ENCODE measurements at places on chromosomes 5 and 9.
A peak's percentile ranks its signal among the peaks of the same experiment; 100 is the strongest.

GRCh38 chr5:173056783-173057061, 570 bp downstream of the CREBRF start:
- DNase-seq = no peak

GRCh38 chr9:16725066-16725465, 145.4 kb downstream of the BNC2 start:
- no peak for DNase-seq

DNA sequence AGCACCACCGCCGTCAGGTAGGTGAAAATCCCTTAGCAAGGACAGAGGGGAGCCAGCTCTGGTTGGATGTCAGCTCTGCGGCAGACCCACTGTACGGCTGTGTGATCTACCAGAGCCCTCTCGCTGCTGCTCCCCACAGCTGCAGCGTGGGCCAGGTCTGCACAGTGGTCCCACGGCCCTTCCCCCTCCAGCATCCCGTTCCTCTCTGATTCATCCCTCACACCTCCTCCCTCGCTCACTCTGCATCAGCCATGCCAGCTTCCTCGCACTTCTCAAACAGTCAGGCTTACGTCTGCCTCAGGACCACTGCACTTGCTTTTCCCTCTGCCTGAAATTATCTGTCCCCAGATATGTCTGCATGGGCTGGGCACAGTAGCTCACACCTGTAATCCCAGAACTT, 26.6 kb upstream of the CFAP157 start:
- no peak for DNase-seq

DNA sequence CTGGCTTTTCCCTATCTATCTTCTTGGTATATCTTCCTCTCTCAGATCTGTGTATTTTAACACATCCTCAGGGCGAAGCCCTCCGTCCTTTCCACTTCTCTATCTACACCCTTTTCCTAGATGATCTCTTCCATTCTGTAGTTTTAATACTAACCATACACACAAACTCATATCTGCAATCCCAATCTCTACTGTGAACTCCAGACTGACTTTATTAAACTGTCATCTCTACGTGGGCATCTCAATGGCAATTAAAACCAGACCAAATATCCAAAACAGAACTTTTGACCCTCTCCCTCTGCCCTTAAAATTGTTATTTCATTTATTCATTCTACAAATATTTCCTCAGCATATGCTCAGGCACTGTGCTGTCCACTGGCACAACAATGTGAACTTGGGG, 7.1 kb downstream of the FNIP1 start:
- DNase-seq = no peak

DNA sequence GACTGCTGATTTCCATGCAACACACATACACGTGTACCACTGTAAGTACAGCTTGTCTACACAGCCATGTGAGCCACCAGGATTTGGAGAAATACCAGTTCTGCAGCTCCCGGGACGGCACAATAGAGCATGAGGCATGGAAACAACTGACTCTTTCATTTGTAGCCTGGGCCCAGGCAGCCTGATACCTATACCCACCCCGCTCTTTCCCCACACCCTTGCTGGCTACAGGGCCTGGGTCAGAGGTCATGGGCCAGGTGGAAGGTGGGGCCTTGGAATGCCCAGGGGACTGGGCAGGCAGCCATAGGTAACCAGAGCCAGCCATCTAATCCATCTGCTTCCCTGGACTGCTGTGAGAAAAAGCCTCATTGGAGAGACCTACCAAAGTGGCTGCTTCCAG, 39.0 kb upstream of the ZSWIM6 start:
- no peak for DNase-seq

GRCh38 chr5:2206293-2207108, 323.8 kb upstream of the IRX4 start:
- DNase-seq = no peak

- no peak for DNase-seq
These were observed 503.3 kb upstream of the GRIA1 start for GRCh38 chr5:152987131-152987530.

DNA sequence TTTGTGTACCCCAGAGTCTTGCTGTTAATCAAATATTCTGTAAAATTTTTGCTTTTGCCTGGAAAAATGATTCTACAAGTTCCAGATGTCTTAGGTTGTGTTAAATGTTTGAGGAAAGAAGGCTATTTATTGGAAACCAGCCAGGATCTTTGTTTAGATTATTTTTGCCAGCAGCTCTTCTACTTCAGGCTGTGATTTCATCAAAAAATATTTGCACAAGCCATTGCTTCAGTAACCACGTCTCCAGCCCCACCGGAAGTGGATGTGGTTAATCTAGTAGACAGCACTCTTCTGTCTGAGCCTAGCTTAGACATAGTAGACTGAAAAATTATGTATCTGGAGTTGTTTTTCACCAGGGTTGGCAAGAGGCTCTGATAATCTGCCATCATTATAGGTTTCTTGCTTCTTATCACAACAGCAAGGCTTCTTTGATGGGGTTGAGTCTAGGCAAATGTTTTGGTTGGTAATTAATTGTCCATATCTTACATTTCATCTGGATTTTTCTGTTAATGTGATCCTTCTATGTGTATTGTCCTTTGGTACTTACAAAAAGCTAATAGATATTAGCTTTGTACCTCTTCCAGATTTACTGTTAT, 17.1 kb downstream of the KCTD16 start:
- DNase-seq = peak; percentile 63

- DNase-seq = no peak
These were observed 46.3 kb upstream of the PALM2AKAP2 start for GRCh38 chr9:109733690-109734089.

DNA sequence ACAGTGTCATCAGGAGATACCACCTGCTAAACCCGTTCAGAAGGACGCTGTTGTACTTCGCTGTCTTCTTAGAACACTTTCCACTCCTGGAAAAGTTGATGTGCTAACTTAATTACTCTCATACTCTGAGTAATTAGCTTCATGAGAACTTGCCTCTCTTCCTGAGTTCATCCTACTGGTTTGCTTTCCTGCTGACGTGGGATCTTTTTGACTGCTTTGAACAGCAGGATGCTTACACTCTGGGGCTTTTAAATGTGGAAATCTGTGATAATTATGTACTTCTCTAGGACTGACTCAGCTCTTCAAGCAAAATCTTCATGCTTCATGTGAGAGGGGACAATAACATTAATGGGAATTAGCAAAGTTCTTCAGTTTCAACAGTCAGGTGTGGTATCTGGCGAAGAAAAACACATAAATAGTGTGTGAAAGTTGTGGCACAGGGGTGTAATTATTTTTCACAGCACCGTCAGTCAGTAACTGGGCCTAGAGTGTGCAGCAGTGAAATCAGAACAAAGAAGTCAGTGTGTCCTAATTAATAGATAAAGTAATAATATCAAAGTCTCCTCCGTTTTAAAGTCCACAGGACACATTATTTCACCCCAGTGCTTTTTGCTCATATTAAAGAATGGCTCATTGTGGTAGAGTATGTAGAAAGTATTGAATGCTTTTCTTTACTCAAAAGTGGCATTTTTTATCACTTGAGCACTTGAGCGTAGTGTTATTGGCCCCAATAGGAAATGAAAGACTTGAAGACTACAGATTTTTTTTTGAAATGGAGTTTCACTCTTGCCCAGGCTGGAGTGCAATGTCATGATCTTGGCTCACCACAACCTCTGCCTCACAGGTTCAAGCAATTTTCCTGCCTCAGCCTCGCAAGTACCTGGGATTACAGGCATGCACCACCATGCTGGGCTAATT, 140.9 kb upstream of the DMRT1 start:
- DNase-seq = no peak

GRCh38 chr9:136886610-136887597, 588 bp downstream of the TRAF2 start:
- DNase-seq = no peak

GRCh38 chr5:102753889-102754766, 977 bp upstream of the PAM start:
- no peak for DNase-seq

DNA sequence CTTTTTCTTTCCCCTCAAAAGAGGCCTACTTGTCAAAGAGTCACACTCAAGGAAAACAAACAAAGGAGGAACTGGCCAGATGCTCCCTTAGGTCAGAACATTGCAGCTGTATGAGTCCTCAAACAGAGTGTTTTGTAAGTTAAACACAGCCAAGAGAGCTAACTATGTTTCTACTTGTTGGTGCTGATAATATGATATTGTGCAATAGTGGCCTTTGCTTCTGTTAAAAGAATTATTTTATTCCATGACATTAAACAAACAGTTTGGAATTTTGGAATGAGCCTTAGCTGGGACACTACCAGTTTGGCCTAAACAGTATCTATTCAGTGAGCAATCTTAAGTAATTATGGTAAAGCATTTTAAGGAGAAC, 56.0 kb upstream of the TPD52L3 start:
- DNase-seq = no peak

- DNase-seq = no peak
These were observed 189.6 kb downstream of the COX7C start for GRCh38 chr5:86807046-86808031.

- DNase-seq = no peak
These were observed 2.6 kb downstream of the FOXD1 start for GRCh38 chr5:73445665-73446630.

GRCh38 chr5:94544875-94545547, 73.4 kb downstream of the KIAA0825 start:
- DNase-seq = no peak

DNA sequence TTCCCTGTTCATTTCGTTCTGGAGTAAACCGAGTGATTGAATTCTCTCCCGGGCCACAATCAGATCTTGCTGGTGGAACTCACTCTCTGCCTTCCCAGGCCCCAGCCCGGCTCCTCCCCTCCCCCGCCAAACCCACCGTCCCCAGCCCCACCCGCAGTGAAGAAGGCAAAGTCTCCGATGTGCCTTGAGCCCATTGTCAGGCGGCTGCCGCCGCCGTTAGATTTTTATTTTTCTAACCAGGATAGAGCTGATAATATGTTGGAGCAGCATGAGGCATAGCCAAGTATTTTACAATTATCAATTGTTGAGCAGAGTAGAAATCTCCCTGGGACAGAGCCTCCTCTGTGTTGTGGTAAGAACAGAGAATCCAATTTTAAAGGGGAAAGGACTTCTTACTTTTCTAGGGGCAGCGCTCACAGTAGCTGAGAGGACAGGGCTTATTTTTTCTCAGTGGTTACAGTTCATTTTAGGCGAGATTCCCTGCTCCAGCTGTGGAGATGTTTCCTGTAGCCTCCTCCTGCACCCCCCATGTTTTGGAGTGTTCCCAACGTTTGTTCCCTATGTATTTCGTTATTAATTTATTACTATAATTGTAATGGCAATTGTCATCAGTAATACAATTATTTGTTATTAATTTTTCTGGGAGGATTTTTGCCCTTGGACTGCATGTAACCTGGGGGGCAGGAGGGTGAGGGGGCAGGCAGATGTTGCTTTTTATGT, 1.3 kb downstream of the PSAT1 start:
- DNase-seq = no peak

- DNase-seq = peak; percentile 16
These were observed 137.6 kb downstream of the SUSD1 start for GRCh38 chr9:112037281-112038016.

DNA sequence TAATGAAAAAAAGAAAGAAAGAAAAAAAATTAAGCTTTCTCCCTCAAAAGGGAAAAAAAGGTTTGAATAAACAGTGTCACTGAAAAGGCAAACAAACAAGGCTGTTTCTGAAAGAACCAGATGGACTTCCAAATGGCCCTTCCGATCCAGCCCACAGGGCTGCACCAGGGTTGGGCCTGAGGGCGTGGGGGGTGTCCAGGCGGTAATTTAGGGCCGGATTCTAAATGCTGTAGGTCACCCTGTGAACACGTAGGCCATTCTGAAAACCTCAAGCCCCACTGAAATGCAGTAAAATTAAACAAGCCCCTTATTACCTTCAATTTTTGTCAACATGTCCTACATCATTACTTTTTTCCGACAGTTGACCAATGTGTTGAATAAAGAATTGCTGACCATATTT, 132.1 kb downstream of the HSD17B3 start:
- DNase-seq = no peak

GRCh38 chr5:6350277-6351090, 27.9 kb downstream of the MED10 start:
- DNase-seq = no peak

DNA sequence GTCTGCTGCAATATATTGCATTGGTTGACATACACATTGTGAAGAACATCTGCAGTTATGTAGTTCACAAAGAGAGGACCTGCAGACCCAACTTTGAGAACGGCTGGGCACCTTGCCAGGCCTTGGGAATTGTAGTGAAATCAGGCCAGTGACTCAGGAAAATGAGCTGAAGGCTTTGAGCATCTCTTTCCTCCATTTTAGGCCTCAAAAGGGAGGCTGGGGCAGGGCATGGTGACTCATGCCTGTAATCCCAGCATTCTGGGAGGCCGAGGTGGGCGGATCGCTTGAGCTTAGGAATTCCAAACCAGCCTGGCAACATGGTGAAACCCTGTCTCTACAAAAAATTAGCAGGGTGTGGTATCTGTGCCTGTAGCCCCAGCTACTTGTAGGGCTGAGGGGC, 1.4 kb upstream of the IPPK start:
- DNase-seq = no peak

DNA sequence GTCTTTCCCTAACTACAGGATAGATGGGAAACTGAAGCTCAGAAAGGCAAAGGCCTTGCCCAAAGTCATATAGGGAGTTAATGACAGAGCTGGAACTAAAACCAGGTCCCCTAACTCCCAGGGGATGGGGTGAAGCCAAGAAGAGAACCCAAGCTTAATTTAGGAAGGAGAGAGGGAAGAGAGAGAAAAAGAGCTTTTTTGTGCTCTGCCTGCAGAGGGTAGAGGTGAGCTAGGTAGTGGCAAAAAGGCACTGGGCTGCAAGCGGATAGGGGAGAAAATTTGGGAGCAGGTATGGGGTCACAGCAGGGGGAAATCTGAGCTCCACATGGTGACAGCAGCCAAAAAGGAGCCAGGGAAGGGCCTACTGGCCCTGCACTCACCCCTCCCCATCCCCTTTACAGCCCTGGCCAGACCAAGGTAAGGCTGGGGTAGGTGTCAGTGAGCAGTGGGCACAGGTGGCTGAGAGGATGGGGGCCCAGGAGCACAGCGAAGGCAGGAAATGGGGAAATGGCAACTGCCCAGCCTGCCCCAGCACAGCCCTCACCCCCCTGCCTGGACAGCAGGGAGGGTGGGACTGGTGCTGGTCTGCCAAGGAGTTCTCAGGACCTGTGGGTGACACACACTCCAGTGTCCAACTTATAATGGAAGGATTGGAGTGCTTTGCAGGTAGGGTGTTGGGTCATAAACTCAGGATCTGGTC, 3.3 kb downstream of the ENHO start:
- DNase-seq = no peak

DNA sequence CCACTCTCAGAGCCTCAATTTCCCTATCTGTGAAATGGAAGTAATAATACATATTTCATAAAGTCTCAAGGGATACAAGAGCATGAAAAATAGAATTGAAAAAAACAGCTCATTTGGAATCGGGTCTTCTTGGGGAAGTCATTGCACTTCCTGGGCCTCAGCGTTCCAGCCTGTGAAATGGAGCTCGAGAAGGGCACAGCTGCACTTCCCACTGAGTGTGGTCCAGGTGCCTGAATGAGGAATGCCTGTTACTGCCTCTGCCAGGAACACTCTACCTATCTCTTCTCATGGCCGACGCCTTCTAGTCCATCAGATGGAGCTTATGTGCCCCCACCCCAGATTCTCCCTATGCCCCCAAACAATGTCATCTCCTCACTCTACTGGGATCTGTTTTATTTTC, 924 bp upstream of the NEURL1B start:
- no peak for DNase-seq

- no peak for DNase-seq
These were observed 38.6 kb upstream of the OLFM1 start for GRCh38 chr9:135048758-135049444.

- DNase-seq = no peak
These were observed 655.8 kb downstream of the TLR4 start for GRCh38 chr9:118360036-118360435.

Measured in stimulated activated CD8-positive, alpha-beta memory T cell treated with anti-CD3 and anti-CD28 coated beads, Interleukin-4, amount 100 ng/mL, for 1 hour (primary cell).